ENCODE measurements at places on chromosomes 2 and 18.
A peak's percentile ranks its signal among the peaks of the same experiment; 100 is the strongest.

GRCh38 chr18:12991821-12992179 lies 638 bp downstream of the CEP192 start:
- no peak for DNase-seq

GRCh38 chr18:23588836-23589560 lies 2.7 kb upstream of the NPC1 start:
- no peak for DNase-seq

DNA sequence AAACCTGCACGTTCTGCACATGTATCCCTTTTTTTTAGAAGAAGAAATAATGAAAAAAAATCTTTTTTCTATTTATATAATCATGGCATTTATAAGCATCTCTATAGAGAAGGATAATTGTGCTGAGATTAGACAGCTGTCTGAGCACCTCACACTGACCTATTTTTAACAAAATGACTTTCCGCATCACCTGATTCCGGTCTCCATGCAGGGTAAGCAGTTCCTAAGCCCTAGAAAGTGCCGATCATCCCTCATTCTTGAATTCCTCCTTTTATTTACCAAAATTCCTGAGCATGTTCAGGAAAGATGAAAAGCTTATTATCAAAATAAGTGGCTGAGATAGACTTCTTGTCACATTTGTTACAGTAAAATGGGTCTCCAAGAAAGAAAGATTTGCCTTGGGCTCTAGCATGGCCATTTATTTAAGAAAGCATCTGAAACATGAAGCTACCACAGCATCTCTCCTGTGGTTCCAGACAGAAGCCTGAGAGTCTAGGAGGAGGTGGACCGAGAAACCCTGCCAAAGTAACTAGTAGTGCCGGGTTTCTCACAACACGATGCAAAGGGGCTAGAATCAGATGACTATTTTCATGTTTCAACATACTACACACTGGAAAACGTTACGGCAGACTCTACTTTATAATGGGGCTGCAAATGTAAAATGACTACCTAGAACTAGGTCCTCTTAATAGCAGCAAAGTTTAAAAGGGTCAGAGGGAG lies 670 bp downstream of the GKN1 start:
- no peak for DNase-seq

GRCh38 chr2:65630643-65631042 lies 198.2 kb upstream of the SPRED2 start:
- no peak for DNase-seq

DNA sequence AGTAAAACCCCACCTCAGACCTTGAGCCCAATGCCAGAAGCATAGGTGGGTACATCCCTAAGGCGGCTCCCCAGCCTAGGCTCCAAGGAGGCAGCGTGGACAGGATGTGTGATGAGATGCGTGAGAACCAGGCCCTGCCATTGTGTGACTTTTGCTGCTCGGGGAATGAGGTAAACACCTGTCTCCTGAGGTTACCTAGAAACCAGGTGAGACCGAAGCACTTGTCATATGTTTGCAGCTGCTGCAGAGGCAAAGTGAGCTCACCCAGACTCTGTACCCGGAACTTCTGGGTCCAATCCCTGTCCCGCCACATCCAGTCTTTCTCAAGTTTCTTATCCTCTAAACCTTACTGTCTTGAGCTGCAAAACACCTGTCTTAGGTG lies 3.4 kb downstream of the FBLN7 start:
- no peak for DNase-seq

DNA sequence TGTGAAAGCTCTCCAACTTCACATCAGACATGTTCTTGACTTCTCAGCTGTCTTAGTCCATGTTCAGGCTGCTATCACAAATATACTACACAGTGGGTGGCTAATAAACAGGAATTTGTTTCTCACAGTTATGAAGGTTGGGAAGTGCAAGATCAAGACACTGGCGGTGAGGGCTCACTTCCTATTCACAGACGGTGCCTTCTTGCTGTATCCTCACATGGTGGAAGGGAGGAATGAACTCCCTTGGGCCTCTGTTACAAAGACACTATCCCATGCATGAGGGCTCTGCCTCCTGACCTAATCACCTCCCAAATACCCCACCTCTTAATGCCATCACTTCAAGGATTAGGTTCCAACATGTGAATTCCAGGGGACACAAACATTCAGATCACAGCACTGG lies 9.7 kb downstream of the UXS1 start:
- DNase-seq: no peak

GRCh38 chr2:71943238-71944182 lies 204.2 kb downstream of the CYP26B1 start:
- DNase-seq: no peak

DNA sequence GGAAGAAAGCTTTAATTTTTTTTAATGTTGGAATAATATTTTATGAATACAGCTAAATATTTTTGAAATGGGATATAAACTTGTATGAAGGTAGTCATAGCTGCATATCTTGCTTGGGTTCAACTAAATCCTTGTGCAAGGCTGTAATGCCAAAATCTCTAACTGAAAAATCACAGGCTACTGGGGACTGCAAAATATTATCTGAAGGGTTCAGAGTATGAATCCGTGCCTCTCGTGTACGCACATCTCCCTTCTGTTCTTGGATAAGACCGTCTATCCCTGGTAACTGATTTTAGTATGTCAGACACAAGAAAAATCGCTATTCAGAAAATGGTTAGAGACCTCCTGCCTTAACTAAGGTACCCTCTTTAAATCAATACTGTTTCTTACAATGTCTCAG lies 71.8 kb downstream of the ACVR1 start:
- no peak for DNase-seq

DNA sequence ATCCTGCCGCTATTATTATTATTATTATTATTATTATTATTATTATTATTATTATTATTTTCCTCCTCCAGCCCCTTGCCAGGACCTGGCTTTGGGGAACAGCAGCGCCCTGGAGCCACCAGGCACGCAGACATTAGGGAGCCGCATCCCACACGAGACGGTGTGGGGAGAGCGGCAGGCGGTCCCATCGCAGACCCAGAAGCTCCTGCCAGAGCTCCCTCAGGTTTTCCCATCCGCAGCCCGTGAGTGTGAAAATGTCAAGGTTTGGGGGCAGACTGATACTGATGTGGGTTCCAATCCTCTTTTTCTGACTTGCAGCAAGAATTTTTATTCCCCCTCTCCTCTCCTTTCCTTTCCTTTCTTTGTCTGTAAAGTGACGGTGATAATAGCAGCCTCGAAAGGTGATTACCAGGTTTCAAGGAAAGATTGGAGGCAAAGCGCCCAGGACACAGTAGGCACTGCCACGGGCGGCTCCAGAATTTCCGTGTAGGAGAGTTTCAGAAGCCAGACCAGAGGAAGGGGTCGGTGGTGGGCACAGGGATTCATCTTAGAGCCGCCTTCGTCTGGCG lies 816 bp downstream of the SCTR start:
- DNase-seq: no peak

- DNase-seq: no peak
Observed at GRCh38 chr18:11736656-11737055, 47.6 kb downstream of the GNAL start.

DNA sequence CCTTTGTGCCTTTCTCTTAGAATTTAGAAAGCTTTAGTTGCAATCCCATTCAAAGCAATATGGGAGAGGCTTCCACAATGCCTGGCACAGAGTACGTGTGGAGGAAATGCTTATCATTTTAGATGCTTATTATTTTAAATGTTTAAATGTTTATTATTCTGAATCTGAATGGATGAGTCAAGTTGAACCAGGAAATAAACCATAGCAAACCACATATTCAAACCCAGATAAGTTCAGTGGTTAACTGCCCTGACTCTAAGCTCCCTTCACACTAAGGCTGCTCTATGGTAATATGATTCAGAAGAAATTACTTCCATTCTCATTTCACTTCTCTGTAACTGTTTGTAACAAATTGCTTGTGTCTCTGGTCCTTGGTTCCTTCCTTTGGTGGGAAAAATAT lies 5.2 kb upstream of the PPP4R1 start:
- DNase-seq: no peak

DNA sequence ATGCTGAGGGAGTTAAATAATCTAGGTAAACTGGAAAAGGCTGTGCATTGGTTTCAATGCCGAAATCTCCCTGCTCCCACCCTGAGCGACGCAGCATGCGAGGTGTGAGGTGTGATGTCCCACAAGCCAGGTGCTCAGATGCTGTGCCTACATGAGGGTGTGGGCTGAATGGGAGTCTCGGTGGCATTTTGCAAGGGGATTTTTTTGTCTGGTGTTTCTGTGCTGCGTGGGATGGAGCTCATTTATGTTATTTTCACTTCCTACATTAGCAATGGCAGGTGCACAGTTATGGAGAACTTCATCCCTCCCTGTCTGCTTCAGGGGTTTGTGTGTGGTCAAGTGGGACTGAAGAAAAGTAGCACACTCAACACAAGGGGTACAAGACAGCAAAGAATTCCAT lies 110.2 kb upstream of the CCDC68 start:
- no peak for DNase-seq

DNA sequence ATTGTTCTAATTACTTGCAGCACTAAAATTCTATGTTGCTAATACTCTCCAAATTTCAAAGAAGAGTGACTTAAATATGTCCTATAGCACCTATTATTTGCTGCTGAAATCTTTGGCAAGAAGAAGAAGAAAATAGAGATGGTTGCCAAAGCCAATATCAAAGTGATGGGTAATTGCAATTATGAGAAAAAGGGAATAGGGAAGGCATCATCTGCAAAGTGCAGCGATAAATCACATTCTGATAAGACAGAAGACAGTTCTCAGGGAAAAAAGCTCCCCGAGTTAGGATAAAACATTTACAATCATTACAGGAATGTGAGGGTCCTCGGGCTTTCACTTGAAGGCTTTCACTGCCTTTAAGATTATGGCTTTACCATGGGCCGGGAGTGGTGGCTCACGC lies 72.1 kb upstream of the RASGRP3 start:
- DNase-seq: no peak

- no peak for DNase-seq
Observed at GRCh38 chr2:238449909-238450417, 23.2 kb downstream of the ASB1 start.

DNA sequence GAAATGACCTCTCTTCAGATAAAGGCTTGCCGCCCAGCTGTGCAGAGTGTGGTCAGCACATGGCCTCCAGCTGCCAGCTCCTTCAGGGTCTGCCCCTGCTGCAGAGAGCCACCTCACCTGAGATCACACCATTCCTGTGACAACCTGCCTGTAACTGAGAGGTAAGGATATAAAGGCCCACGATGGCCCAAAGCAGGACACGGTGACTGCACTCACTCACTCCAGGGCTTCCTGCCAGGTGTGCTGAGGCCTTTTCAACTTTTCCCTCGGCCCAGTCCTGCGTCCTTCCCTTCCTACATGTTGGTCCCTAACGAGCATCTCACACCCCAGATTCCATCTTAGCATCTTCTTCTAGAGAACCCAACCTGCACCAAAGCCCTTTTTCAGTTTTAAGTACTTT lies 36.2 kb downstream of the ANKRD44 start:
- no peak for DNase-seq

DNA sequence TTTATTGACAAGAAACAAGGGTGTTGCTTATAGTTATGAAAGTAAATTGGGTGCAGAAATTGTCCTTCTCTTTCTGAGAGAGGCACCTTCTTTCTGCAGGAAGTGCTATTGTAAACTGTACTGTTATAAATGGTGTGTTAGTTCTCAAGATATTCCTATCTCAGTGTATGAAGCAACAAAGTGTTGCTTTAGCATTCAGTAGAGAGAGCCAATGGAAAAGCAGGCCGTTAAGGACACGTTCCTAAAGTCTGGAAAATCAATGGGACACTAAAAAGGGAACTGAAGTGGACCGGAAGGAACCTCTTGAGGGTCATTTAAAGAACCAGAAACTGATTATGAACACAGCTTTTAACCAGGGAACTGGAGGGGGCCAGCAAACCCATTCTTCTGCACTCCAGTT lies 510.0 kb upstream of the ZEB2 start:
- no peak for DNase-seq

- no peak for DNase-seq
Observed at GRCh38 chr2:197538412-197538811, 22.5 kb downstream of the MOB4 start.

DNA sequence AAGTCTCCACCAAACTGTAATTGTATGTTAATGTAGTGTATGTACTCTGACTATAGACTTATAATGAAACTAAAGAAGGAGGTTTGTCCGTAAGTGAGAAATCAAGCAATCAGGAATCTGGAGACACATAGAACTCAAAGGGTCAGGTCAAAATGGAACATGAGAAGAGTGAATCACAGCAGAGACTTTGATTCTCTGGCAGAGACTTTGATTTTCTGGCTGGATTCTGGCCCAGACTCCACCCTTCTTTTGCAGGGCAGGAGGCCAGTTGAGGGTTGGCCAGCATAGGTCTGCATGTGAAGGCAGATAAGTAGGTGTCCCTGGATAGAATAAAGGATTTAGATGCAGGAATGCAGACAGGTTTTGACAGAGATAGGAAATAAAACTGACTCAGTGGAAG lies 11.0 kb upstream of the NCKAP5 start:
- DNase-seq: no peak

DNA sequence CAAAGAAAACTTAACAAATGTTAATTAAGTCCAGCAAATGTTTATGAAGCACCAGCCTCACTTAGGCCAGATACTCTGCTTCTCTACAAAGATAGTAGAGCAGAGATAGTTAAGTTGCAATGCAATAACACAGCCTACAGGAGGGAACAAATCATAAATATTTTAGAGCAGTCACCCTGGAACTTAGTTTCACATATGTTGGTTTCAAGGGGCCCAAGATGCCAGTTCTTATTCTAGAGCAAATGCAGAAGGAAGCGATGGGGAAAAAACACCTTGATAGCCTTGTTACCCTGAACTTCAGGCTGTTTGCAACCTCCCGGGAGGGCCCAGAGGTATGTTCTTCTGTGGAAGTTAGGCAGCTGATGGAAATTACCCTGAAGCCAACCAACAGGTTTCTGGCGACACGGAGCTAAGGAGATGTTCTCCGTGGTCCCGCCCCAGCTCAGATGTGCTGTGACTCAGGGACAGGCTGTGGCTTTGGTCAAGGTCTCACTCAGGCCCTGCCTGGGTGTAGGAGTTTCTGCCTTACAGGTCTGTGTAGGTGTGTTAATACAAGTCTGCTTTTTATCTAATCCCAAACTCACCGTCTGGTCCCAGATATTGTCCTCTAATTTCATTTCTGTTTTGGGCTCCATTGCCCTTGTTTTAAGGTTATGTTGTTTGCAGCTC lies 3.8 kb downstream of the CTIF start:
- no peak for DNase-seq

GRCh38 chr2:23351388-23352141 lies 33.4 kb upstream of the KLHL29 start:
- peak; percentile 68 for DNase-seq

DNA sequence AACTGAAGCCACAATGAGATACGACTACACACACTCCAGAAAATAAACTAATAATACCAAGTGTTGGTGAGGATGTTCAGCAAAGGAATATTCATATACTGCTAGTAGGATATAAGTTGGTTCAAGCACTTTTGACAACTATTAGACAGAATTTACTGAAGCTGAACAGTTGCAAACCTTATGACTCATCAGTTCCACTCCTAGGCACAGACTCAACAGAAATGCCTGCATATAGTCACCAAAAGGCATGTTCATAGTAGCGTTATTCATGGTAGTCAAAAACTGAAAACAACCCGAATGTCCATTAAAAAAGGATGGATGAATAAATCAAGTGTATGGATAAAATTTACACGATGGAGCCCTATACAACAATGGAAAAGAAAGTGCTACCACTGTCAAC lies 232.0 kb downstream of the ANAPC1 start:
- no peak for DNase-seq

All from T47D (cell line).